Lung microvascular endothelial cell (primary cell): ENCODE measurements at places on chromosomes 1 and 21. TPM values are rescaled to one million over a fixed set of nuclear protein-coding genes. Genes with fewer than 3 reads are reported as not detected.

DNA sequence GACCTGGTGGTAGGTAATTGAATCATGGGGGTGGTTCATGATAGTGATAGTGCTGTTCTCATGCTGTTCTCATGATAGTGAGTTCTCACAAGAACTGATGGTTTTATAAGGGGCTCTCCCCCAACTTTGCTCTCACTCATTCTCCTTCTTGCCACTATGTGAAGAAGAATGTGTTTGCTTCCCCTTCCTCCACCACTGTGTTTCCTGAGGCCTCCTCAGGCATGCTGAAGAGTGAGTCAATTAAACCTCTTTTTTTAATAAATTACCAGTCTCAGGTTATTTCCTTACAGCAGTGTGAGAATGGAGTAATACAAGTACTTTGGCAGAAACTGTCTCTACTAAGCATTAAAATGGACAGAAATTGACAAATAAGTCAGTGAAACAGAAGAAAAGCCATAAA is 21.6 kb downstream of the RAB3GAP2 start:
- DNase-seq = no peak

GRCh38 chr1:28392027-28392652 is 22.6 kb downstream of the PHACTR4 start:
- peak; percentile 49 for DNase-seq

GRCh38 chr21:26007951-26008498 is 162.5 kb downstream of the APP start:
- peak; percentile 59 for DNase-seq

- no peak for DNase-seq
Observed at GRCh38 chr1:115978292-115978941, 2.1 kb downstream of the SLC22A15 start.

GRCh38 chr21:46553993-46554392 is 50.9 kb downstream of the S100B start:
- DNase-seq = no peak

GRCh38 chr1:62941780-62942179 is 157.8 kb downstream of the ATG4C start:
- DNase-seq = no peak

GRCh38 chr1:94265011-94265422 is 27.6 kb upstream of the ARHGAP29 start:
- DNase-seq = no peak

GRCh38 chr1:161068306-161069234 is 1.1 kb downstream of the ARHGAP30 start:
- no peak for DNase-seq

DNA sequence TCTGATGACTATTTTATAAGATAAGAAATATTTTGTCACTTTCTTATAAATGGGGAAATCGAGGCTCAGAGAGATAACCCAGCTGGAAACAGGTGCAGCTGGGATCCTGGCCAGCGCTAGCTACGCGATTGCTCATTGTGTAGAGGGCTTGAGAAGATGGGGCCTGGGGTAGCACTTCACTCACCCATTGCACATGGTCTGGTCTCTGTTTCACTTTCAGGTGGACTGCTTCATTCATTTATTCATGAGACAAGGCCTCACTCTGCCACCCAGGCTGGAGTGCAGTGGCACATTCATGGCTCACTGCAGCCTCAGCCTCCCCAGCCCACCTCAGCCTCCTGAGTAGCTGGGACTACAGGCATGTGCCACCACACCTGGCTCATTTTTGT is 23.8 kb downstream of the UBE4B start:
- no peak for DNase-seq

DNA sequence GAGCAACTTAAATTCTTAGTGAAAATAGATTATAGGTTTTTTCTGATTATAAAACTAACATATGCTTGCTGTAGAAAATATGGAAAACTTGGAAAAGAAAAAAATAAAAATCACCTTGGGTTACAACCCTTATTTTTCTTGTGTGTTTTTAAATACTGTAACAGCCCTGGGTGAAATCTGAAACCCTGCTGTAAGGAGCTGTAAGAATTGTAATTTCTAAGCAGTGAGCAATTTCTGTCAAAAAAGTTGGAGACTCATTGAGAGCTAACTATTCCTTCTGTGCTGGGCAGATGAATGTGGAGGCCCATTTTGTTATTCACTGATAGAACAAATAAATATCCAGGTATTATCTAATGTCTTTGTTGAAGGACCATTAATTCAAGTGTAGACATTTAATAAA is 42.6 kb downstream of the ADCY10 start:
- DNase-seq = no peak

DNA sequence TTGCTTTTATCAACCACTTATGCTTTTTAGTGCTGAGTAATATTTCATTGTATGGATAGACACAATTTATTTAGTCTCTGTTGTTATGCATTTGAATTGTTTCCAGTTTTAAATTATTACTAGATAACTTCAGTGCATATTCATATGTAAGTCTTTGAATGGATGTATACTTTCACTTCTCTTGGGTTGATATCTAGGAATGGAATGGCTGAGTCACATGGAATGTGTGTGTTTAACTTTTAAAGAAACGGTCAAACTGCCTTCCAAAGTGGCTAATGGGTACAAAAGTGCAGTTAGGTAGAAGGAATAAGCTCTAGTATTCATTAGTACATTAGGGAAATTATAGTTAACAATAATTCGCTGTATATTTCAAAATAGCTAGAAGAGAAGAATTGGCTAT is 82.4 kb downstream of the NPHS2 start:
- DNase-seq = no peak

- no peak for DNase-seq
Observed at GRCh38 chr1:163248064-163248463, 45.3 kb upstream of the RGS5 start.

DNA sequence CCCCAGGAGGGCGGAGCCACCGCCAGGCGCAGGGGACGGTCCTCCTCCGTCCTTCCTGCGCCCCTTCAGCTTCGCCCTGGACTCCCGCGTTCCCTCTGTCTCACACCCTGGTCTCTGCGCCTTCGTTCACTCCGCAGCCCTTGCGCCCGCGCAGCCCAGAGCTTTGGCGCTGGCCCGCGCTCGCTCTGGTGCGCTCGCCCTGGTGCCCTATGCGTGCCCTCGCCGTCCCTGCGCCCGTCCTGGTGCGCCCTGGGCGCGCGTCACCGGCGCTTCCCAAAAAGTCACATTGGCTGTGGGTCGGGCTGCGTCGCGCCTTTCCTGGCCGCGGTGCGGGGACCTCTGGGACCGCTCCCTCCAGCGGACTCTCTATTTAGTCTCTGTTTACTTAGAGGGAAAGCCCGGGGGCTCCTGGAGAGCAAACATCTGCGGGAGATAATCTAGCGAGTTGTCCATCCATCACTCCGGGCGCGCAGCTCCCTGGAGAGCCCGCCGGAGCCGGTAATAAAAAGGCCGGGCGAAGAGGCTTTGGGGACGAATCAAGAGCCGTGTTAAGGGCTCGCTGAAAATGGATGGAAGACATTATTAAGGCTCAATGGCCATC is 178.6 kb downstream of the PRDM16 start:
- DNase-seq = peak; percentile 12

- DNase-seq = no peak
Observed at GRCh38 chr1:160720356-160721085, 8.9 kb upstream of the CD48 start.

DNA sequence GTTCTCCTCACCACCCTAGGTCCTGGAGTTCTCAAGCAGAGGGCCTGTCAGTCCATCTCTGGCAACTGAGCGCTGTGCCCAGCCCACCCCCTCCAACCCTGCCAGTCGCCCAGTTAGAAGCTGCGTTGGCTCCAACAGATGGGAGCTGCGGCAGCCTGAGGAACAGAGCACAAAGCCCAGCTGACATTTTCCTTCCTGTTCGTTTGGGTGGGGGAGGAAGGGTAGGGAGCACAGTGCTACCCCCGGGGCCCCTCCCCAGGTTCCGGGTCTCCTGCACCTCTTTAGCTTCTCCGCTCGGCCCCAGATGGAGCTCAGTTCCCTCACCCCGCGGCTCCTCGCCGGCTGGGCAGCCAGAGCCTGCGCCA is 1.4 kb downstream of the LRRN2 start:
- no peak for DNase-seq

DNA sequence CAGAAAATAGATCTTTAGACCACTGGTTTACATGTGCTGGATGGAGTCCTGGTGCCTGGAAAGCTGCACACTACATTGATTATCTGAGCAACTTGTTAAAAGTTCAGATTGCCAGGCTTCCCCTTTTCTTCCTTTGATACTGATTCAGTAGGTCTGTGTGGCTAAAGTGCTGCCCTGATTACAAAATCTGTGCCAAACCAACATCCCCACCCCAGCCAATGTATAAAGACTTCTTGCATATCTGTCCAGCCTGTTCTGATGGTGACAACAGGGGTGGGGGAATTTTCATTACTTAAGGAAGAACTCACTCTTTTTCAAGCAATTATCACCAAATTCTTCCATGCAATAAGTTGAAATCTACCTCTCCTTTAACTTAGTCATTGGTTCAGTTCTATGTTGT is 135.5 kb downstream of the TNFSF18 start:
- DNase-seq = no peak

DNA sequence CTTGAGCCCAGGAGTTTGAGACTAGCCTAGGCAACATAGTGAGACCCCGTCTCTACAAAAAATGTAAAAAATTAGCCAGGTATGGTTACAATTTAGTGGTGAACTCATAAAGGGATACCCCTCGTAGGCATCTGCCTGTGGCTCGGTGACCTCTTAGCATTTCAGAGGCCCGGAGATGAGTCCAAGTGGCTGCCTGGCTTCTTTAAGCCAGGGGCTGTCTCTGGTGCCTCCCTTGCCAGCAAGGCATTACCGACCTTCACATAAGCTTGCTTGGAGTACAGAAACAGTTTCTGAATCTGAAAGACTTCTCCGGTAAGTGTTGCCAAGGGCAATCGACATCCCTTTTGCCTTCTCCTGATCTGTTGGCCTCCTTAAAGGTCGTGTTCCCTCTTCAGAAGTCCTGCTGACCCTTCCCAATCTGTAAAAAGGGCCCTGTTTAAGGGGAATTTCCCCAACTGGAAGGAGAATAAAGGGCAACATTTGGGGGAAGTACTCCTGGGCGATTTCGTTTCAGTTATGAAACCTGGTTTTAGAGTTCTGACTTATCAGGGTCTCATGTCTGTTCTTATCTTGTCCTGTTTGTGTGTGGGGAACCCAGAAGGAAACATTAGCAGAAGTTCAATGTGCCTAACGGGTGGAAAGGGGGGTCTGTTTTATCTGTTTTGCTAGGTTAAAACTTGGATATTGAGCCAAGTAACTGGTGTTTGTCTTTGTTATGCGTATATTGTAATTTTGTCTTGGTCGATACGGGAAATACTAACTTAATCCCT is 32.9 kb downstream of the KIFAP3 start:
- no peak for DNase-seq

- DNase-seq = no peak
Observed at GRCh38 chr1:2937805-2938204, 83.5 kb upstream of the ACTRT2 start.

DNA sequence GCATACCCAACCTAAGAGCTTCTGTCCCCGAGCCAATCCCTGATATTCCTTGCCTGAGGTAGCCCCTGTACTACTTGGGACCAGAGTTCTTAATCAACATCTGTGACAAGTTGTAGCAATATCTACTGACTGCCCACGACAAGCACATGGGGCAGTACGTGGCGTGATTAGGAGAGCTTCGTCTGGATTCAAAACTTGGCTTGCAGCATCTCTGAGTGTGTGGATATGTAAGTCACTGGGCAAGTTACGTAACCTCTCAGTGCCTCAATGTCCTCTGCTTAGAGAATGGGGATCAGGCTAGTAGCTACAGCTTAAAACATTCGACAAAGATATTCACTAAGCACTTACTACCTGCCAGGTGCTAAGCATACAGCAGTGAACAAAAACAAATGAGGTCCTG is 5.0 kb downstream of the HSPG2 start:
- DNase-seq = peak; percentile 66

GRCh38 chr1:219931033-219931432 is 2.7 kb upstream of the SLC30A10 start:
- DNase-seq = no peak

GRCh38 chr1:6093611-6094010 is 47.9 kb downstream of the KCNAB2 start:
- no peak for DNase-seq

- DNase-seq = no peak
Observed at GRCh38 chr1:164823486-164824279, 264.7 kb downstream of the PBX1 start.

- DNase-seq = no peak
Observed at GRCh38 chr1:87786861-87787545, 458.3 kb downstream of the LMO4 start.

DNA sequence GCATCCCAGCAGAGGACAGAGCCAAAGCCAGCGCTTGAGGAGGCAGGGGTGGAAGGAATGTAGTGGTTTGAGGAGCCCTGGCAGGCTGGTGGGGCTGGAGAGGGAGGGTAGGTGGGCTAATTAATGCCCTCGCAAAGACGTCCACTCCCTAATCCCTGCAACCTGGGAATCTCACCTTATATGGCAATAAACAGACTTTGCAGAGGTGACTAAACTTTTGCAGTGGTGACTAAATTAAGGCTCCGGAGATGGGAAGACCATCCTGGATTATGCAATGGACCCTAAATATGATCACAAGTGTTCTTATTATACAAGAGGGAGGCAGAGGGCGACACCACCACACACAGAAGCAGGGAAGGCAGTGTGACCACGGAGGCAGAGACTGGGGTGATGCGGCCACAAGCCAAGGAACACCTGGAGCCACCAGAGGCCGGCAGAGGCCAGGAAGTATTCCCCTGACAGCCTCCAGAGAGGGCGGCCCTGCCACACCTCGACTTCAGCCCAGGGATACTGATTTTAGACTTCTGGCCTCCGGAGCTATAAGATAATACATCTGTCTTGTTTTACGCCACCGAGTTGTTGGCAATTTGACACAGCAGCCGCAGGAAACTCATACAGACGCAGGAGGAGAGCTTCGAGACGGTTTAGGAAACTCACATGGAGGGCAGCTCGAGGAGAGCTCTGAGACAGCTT is 23.1 kb upstream of the NPPB start:
- DNase-seq = no peak

GRCh38 chr1:178740491-178740890 is 15.4 kb downstream of the RALGPS2 start:
- DNase-seq = no peak

- no peak for DNase-seq
Observed at GRCh38 chr1:31855038-31855845, 39.4 kb upstream of the SPOCD1 start.

DNA sequence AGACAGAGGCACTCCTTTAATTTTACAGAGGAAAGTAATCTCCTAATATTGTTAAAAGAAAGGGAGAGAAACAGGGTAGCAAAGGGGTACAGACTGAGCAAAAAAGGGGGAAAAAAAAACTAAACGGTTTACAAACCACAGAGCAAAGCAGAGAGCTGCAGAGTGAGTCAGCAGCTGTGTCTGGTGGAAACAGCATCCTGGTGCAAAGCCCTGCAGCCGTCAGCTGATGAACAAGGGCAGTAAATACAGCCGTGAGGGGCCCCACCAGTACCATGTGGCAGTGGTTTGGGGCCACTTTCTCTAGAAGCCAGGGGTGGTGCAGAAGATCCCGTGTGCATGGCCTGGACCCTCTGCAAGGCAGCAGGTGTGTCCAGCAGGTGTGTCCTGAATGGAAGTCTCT is 111.3 kb downstream of the ERG start:
- peak; percentile 54 for DNase-seq

DNALI1 gene
- total RNA-seq = 0.20 and 0.22 TPM in 2 replicates

TRIM67 gene
- total RNA-seq = not detected in 2 replicates

PTPRU gene
- 1.8 and 2.6 TPM in 2 replicates for total RNA-seq

LGR6 gene
- total RNA-seq = not detected in 2 replicates

PODN gene
- total RNA-seq = under 0.01 and 0.22 TPM in 2 replicates

ZNF124 gene
- 48.4 and 59.3 TPM in 2 replicates for total RNA-seq

SPRR1B gene
- total RNA-seq = not detected in 2 replicates

CHIT1 gene
- total RNA-seq = not detected in 2 replicates

FNDC5 gene
- total RNA-seq = 0.20 and 0.44 TPM in 2 replicates

TNFRSF8 gene
- total RNA-seq = not detected in 2 replicates

EFNA1 gene
- total RNA-seq = 127 and 129 TPM in 2 replicates

BRINP2 gene
- not detected in 2 replicates for total RNA-seq

PIGM gene
- total RNA-seq = 2.2 and 3.4 TPM in 2 replicates

A3GALT2 gene
- total RNA-seq = not detected in 2 replicates

OR10J1 gene
- total RNA-seq = not detected in 2 replicates

MAN1C1 gene
- total RNA-seq = 0.22 and 0.79 TPM in 2 replicates
